ENCODE measurements at places on chromosomes 4 and X.
A peak's percentile ranks its signal among the peaks of the same experiment; 100 is the strongest.

GRCh38 chr4:2322841-2323240 lies 60.9 kb upstream of the MXD4 start:
- no peak for DNase-seq

- no peak for DNase-seq
Observed at GRCh38 chrX:136525738-136526606, 6.0 kb upstream of the VGLL1 start.

DNA sequence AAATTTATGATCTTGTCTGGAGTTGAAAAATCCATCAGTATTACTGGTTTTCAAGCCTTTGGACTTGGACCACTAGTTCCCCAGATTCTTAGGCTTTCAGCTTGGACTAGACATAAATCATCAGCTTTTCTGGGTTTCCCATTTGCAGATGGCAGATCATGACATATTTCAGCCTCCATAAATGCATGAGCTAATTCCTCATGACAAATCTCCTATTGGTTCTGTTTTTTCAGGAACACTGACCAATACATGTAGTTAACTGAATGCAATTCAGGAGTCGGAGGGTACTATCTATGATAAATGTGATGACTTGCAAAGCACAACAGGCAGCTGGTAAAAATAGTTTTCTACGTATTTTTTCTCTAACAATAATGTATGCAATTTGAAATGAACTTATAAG lies 635.6 kb downstream of the TRAM1L1 start:
- DNase-seq = no peak

GRCh38 chr4:55008166-55009056 lies 117.0 kb downstream of the KDR start:
- DNase-seq = no peak

DNA sequence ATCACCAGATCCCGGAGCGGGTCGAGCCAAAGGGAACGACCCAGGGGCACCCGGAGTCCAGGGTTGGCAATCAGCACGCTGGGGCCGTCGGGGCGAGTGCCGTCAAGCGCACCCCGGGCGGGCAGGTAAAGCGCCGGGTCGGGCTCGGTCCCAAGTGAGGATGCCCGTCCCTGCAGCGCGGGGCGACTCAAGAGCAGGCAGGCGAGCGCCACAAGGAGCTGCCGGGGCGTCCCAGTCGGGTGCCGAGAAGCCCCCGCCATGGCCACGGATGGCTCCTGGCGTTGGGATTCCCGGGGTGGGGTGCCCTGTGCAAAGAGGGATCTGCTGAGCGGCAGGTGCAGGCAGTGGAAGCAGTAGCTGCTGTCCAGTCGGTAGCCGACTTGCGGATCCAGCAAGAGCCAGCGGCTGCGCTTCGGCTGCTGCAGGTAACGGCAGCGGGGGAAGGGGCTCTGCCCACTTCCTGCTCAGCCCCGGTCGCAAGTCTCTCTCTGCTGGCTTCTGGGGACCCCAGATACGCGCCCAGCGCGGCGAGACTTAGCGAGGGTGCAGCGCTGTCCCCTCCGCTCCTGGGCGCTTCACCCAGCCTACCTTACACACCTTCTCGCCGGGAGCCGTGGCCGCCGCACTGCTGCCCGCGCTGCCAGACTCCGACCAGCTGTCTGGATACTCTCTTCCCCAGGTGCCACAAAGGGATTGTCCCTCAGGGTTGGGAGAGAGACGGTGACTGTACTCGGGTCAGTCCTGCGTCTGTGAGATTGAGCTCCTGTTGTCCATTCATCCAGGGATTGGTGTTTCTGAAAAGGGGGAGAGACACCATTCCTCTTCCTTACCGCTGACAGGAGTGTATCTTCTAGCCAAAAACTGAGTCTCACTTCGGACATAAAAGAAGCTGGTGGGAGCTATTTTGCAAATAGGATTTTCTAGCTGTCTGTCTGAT lies at the start of gene FREM3:
TSS of gene FREM3 (minus strand) at position 260 of the 937 bp plus-strand sequence. CDS start at position 260, 0 bp downstream.
- DNase-seq = peak; percentile 67

- no peak for DNase-seq
Observed at GRCh38 chrX:32448945-32449344, 762.4 kb downstream of the DMD start.

- DNase-seq = no peak
Observed at GRCh38 chrX:124209792-124210576, 122.5 kb upstream of the TEX13D start.
